WTC11 (cell line): ENCODE measurements at places on chromosomes 2 and 18. TPM values are rescaled to one million over a fixed set of nuclear protein-coding genes. Genes with fewer than 3 reads are reported as not detected.

The GNAL gene
- 22.3 to 26.7 TPM (median 23.9 TPM) in 3 replicates for total RNA-seq

The NDC80 gene
- 36.6 to 43.0 TPM (median 36.9 TPM) in 3 replicates for total RNA-seq

The NT5DC4 gene
- not detected in 3 replicates for total RNA-seq

DNA sequence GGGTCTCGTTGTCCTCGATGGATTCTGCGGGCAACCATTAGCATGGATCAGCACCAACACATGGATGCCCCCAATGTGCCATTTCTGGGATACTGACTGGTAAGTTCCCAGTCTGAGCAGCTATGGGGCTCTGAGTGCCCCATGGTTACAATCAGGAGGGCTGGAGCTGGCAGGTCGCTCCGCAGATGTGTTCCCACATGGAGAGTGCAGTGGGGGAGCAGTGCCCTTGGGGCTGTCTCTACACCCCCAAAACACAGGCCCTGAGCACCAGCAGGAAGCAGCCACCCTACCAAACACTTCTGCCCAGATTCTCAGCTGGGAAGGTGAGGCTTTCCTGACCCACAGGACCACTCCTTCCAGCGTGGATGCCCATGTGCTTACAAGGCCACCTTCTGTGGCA lies 8.0 kb downstream of the NGEF start:
- DNase-seq: no peak

GRCh38 chr18:27785815-27786471 lies 391.0 kb downstream of the CDH2 start:
- no peak for DNase-seq

DNA sequence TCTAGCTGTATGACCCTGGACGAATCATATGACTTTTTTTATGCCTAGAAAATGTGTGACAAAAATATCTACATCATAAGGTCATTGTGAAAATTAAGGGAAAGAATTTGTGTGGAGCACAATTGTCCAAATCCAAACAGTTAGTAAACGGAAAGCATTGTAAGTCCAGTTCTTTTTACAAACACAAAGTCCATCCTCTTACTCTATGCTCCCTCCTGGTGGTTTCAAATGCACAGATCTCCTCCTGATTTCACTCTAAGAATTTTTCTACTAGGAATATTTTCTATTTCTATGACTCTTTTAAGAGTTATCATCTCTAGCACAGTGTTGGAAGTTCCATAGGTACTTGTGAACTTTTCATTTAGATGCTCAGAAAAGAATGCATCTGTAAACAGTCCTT lies 125.2 kb upstream of the ARL5A start:
- no peak for DNase-seq

- no peak for DNase-seq
Measured at GRCh38 chr18:47143153-47143552, 7.1 kb downstream of the HDHD2 start.

GRCh38 chr18:47560723-47561715 lies 309.6 kb upstream of the SKOR2 start:
- DNase-seq: peak; percentile 53

DNA sequence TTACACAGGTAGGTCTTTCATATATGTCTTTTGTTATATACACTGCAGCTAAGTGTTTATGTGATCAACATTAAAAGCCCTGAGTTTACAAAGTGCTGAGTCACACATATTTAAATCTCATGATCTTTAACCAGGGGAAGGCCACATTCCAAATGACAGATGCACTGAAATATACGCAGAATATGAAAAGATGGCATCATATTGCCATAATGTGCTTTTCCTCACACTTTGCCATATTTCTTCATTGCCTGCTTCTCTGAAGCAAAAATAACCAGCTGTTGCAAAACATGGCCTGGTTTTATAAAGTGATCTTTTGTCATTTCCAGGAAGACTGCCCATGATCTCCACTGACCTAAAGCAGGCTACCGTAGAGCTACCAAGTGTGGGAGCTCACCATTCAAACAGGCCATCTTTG lies 93.5 kb upstream of the MAPRE2 start:
- DNase-seq: no peak
